ENCODE measurements at places on chromosomes 3 and 15.

- DNase-seq = peak; percentile 2
These were observed 105.0 kb downstream of the SSR3 start for GRCh38 chr3:156449710-156450574.

GRCh38 chr3:49466085-49466484 is 4.0 kb upstream of the DAG1 start:
- DNase-seq = no peak

DNA sequence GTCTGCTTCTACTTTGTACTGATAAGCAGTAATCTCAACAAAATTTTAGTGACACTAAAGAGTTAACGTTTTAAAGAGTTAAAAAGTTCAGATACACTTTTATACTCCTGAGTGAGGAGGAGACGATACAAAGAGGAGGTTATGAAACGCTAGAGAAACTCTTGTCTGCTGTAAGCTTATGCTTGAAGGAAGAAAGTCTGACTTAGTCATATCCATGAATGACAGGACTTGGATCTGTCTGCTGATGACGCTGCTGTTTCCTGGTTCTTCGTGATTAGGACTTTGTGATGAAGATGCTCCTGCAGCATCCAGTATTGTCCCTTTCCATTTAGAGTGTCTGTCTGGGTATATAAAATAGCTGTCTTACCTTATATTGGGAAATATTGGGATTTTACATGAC is 15.8 kb downstream of the TCF12 start:
- DNase-seq = no peak

- DNase-seq = no peak
These were observed 368.2 kb downstream of the IL20RB start for GRCh38 chr3:137325934-137326333.

- peak; percentile 15 for DNase-seq
These were observed 1.3 kb downstream of the SLC7A14 start for GRCh38 chr3:170584585-170585007.

- no peak for DNase-seq
These were observed 123.3 kb upstream of the PLXNA1 start for GRCh38 chr3:126859415-126860246.

- no peak for DNase-seq
These were observed 196.1 kb downstream of the ADAMTSL3 start for GRCh38 chr15:83850015-83850414.

GRCh38 chr3:179037351-179037750 is 34.3 kb downstream of the ZMAT3 start:
- DNase-seq = peak; percentile 78

DNA sequence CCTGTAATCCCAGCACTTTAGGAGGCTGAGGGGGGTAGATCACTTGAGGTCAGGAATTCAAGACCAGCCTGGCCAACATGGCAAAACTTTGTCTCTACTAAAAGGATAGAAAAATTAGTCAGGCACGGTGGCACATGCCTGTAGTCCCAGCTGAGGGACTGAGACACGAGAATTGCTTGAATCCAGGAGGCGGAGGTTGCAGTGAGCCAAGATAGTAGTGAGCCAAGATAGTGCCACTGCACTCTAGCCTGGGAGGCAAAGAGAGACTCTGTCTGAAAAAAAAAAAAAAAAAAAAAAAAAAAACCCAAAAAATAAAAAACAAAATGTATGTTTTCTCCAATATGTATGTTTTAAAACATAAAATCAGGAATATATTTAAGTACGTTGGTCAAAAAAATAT is 16.3 kb downstream of the TARS3 start:
- no peak for DNase-seq

DNA sequence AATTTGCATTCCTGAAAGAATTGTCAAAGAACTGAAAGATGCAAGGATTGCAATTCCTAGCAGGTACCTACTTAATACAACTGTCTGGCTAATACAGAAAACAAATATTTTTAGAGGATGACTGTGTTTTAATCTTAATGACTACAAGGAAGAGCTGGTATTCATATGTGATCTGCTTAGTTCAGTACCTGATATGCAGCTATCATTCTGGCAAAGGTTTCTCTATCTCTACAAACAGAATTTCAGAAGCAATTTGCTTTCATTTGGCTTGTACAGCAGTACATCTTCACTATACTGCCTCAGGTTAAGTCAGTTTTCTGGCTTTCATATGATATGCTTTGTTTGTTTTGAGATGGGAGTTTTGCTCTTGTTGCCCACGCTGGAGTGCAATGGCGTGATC is 51.3 kb downstream of the TBL1XR1 start:
- no peak for DNase-seq

DNA sequence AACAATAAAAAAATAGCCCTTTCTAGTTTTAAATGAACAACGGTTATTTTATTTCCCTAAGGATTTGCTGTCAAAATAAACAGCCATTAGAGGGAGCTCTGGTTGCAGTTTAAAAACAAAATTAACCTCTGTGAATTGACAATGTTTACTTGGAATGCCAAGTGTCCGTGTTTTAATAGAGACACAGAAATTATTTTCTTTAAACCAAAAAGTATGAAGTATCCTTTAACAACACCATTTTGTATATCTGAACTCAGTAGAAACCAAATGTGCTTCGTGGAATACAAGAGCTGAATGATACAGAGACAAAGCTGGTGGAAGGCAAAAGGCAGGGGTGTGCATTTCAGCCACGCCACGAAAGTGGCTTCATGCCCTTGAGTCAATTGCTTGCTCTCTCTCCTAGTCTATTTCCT is 74.4 kb downstream of the MOBP start:
- DNase-seq = no peak

- DNase-seq = peak; percentile 83
These were observed 3.3 kb upstream of the ITPKA start for GRCh38 chr15:41490355-41490754.

GRCh38 chr15:40097968-40098476 is 10.7 kb downstream of the BMF start:
- peak; percentile 84 for DNase-seq

DNA sequence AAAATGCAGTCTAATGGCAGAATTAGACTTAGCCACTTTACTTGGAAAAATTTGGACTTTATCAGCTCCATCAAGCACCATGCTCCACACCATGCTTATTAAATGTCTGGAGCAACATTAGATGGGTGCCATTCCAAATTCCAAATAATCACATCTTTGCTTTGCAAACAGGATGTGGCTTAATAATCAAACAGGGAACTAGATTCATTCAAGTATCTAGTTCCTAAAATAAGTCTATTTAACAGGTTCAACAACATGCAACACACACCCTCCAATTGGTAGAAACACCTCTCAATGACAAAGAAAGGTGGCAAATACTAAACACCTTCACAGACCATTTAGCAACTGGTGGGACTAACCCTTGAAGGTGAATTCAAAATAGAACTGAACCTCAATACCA is 3.5 kb downstream of the HEXA start:
- DNase-seq = no peak

- no peak for DNase-seq
These were observed 4.6 kb upstream of the HACD3 start for GRCh38 chr15:65525622-65526021.

DNA sequence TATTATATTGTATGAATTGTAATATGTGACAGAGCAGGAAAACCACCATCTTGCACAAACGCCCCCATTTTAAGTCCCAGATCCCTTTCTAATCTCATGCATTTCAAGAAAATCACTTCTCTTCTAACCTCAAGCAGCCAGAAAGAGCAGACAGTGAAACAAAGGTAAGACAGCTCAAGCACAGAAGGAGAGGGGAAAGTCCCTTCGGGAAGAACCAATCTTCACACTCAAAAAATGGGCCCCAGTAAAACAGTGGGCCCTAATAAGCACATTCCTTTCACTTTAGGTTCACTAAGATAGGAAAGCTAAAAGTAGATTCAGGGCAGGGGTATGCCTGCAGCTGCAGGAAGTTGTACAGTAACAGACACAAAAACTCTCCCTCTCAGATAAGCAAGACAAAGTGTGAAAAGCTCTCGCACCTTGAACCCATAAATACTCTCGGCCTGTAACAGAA is 1268.7 kb downstream of the SI start:
- no peak for DNase-seq

DNA sequence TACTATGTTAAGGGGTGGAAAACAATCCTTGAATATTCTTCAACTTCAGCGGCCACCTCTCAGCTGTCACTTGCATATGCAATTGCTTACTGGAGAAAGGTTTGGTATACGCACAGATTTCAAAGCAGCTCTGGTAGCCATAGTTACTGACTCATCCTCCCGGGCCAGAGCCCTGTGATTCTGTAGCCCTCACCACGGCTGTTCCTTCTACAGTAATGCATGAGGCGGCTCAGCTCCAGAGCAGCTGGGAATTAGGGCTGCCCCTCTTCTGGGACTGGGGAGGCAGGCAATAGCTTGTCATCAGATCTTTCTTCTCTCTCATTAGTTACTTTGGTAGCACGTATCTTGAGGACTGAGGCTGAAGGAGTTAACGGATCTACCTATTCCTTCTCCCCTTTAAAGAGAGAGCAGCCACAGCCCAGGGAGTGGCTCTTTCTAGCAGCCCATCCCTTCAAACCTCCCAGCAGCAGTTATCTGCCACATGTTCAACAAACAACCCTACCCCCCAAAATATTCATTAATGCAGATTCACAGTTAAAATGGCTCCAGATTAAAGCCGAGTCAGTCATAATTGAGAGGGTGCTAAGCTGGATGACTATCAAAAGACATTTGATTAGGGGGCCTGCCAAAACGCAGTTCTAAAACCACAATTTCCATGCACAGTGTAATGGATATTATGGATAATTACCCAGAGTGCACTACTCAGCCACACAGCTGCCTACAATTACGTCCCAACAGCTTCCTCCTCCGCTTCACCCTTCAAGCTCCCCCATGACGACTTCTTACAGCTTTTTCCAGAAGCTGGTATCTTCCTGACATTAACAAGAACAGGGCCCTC is 54.7 kb downstream of the ETV5 start:
- DNase-seq = no peak
